AG09309 (cell line): ENCODE measurements at places on chromosomes 2 and 18.

DNA sequence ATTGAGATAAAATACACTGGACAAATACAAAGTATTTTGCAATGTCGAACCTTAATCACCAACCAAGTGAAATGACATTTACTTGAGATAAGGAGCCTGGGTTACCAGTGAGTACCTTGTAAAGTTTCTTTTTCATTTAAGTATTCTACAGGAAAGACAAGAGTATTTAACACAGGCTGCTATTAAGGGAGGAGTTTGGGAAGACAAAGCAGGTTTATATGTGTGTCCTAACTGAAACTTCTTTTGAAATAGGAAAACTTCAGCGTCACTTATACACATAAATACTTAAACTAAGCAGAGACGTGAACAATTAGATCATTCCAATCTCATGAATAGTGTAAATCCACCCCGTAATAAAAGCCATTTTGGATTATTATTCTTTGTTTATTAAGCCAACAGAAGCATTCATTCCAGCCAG lies 126.7 kb upstream of the CYP26B1 start:
- DNase-seq, result no peak

GRCh38 chr18:60110836-60111235 lies 211.0 kb downstream of the PMAIP1 start:
- no peak for DNase-seq

DNA sequence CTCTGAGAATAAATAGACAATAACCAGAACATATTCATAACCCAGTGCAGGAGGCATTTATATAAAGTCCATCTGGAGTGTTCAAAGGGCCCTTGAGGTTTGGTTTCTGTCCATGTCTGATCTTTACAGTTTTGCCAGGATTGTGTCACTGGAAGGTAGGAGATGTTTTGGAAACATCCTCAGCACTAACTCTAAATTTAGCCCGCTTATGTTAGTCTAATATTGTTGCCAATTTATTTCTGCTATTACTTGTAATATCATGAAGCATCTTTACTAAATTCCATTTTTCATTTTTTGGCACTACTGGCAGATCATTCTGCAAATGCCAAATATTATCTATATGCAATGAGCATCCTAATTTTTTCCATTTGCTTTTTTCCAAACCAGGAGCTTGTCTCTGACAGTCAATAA lies 22.4 kb upstream of the REV1 start:
- DNase-seq, result no peak

DNA sequence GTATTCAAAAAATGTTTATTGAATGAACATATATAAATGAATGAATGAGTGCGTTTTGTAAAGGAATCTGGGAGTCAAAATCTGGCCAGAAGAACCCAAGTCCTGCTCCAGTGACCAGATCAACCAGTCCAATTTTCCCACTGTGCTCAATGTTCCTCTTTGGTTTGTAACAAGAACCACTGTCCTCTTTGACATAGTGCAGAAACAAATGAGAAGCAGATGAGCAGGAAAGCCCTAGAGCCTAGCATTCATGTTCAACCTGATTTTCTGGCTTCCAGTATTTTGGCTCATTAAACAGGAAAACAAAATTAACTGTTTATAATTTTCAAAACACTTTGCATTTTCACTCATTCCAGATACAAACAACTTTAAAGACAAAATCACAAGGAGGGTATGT lies 23.2 kb downstream of the FAM124B start:
- DNase-seq, result no peak

- DNase-seq, result no peak
These were observed 331.6 kb downstream of the DYSF start for GRCh38 chr2:71784734-71785511.

GRCh38 chr2:9543557-9543956 lies 12.1 kb downstream of the ADAM17 start:
- DNase-seq, result no peak

DNA sequence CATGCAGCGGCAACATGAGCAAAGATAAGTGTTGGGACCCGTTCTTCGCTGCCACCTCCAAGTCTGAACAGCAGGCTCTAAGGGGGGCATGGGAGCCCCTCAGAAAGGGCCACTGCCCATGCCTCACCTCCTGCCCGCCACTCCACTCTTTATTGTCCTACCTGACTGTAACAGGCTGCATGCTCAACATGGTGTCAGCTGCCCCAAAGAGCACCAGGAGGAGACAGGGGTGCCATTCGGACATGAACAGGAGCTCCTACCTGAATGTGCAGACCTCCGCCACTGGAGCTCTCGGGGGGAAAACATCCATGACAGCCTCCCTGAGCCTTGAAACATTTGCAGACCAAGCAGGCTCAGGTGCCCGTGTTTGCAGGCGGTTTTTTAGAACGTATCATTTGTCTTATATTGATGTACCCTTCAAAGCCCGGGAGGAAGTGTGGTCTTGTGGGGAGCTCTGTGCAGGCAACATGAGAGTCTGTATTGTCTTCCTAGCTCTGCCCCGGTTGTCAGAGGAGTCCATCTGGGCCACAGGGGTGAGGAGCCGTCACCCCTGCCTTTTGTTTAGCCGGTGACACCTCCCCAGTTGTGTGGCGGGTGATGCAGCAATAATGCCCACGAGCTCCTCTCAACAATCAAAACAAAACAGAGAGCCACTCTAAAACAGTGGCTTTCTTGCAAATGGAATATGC lies 35.1 kb upstream of the CD8A start:
- DNase-seq, result no peak

GRCh38 chr18:56747032-56747658 lies 96.0 kb downstream of the WDR7 start:
- DNase-seq, result no peak

DNA sequence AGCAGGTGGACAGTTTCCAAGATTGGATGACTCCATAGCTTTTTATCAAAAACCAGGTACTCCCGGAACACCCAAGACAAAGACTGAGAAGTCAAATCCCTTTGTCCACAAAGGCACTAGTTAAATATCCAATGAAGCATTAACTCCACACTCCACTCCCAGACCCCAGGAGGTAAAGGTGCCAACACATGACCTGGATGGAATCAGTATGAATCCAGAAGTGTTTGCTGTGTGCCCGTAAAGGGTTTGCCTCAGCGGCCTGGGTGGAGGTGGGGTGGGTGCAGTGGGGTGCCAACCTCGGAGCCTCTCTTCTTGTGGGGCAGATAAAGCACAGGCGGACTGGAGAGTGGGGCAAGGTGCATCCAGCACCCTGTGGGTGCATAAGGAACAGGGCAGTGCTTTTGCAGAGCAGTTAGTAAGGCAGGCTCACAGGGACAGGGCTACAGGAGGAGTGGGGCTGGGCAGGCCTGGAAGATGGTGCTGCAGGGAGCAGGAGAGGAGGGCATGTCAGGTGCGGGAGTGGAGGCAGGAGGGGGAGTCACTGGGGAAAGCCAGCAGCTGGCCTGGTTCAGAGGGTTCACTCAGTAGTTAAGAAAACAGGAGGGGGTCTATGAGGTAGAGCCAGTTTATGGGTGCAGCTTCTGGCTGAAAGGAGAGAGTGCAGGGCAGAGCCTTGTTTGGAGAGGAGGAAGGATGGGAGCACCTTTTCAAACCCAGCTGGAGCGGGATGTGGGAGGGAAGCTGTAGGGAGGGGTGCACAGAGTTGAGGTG lies 208.4 kb upstream of the SMAD2 start:
- DNase-seq, result no peak

DNA sequence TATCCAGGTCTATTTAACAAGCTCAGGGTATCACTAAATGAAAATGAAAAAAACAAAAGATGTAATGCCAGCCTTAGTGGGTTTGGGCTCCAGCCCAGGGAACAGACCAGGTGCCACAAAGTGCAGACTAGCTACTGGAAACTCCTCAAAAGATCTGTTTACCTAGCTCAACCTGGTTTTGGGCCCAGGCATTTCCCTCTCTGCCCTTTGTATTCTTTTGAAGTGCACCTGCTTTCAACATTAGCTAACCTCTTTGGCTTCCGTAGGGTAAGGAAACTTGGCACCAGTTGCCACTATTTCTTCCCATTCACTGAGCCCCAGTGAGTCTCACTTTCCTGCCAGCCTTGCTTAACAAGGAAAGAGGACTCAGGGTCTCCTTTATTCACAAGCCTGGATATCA lies 123.6 kb upstream of the CDCA7 start:
- no peak for DNase-seq

DNA sequence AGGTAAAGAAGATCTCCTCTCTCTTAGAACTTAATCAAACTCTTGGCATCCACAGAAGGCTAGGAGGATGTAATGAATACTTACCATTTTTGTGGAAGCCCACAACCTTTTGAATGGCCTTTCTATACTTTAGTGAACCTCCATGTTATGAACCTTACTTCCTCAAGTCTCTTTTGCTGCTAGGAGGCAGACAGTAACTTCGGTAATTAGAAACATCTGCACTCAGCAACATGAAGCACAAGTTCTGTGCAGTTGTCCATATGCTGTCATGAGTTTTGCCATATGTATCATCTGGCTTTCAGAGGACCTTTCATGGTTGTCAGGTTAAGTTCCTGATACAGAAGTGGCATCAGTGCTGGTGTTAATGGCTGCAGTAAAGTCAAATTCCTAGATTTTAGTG lies 50.4 kb downstream of the PDK1 start:
- DNase-seq, result peak; percentile 13

- DNase-seq, result no peak
These were observed 64.7 kb downstream of the EMILIN2 start for GRCh38 chr18:2911533-2911932.

GRCh38 chr2:11292464-11293255 lies 51.8 kb downstream of the ROCK2 start:
- peak; percentile 78 for DNase-seq

DNA sequence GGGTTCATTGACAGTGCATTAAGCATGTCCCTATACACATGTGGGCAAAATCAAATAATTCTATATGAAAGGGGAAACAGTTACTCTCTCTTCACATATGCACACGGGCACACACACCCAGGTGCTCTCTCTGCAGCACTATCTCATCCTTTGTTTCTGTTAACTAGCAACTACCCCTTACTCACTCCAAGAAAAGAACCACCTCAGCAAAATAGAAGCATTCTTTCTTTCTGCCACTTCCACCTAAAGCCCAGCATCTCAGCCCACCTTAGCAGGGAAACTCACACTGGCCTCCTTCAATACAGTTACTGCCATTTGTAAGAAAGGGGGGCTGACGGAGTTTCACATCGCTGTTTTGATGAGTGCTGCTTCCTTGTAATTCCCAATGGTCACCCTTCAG lies 216.3 kb upstream of the ID2 start:
- DNase-seq, result no peak

- DNase-seq, result no peak
These were observed 54.6 kb upstream of the TXNDC2 start for GRCh38 chr18:9831036-9831722.

DNA sequence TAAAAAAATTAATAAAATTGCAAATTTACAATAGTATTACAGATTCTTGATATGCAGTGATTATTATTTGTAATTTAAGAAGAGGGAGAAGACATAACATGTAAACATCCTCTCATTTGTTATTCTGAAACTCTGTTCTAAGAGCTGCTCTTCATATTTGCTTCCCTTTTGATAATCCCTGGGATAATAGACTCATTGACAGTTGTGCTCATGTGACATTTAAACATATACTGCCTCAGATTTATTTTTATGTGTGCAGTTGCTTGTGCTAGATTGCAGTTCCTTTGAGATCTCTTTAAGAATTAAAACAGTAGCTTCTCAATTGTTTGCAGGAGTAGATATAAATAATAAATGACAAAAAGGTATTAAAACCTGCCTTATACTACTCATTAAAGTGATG lies 605.1 kb upstream of the CNTNAP5 start:
- no peak for DNase-seq

- DNase-seq, result no peak
These were observed 721.9 kb upstream of the ACVR2A start for GRCh38 chr2:147122944-147123343.

DNA sequence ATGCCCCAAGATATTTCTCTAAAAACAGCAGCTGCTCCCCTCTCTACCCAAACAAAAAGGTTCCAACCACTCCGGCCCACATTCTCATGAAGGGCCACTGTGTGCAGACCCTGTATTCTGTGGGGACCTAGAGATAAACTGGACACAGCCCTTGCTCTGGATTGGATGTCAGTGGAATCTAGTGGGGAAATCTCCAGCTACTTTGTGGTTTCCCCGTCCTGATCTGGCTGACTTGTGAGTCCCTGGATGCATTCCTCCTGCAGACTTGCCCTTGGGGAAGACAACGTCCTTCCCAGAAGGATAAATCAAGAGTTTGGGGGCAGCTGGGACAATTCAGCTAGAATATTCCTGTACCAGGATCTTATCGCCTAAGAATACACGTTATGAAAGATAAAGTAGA lies 151.1 kb downstream of the FSHR start:
- no peak for DNase-seq

DNA sequence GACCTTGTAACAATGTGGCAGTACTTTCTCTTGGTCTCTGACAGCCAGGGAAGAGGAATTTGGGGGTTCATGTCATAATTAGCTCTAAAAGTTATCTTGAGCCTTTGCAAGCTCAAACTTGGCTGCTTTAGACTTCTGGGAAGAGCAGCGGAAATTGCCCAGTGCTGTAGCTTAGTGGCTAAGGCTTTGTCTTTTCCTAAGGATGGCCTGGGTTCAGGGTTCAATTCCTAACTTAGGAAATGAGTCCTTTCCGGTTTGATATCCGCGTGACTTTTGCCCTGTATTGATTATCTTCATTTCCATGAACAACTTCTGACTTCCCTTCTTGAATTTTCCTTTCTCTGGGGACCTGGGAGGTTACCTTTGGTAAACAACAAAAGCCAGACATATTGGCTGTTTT lies 961.0 kb downstream of the CNTNAP5 start:
- no peak for DNase-seq

DNA sequence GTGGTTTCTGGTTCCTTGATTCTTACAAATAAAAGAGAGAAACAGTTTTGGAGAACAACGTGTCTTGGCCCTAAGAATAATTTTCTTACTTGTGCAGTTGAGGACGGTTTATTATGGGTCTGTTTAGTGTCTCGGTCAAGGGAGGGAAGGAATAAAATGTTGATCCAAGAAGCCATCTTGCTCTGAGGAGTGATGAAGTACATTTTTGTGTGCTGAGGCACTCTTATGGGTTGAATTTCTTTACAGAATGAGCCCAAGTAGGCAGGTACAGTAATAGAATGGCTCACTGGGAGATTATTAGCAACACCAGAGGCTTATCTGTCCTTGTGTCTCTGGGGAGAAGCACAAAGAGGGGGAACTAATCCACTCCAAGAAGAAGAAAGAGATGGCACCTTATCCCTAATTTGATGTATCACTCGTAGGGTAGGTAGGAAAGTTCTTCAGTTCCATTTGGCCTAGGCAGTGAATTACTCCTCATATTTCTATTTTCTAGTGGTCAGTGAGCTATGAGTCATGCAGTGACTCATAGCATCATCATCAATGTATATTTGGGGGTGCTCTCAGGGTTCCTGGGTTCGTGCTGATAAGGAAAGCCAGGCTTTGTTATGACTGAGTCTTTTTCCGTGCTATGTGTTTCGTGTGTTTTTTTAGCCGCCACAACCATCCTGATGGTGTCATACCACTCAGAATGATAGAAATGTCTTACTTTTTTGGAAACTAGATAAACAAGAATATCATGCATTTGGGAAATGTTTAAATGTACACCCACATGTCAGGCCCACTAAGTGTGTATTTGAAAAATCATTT lies 250.1 kb upstream of the CTAGE1 start:
- peak; percentile 73 for DNase-seq

GRCh38 chr2:126788652-126789051 lies 110.0 kb upstream of the TEX51 start:
- no peak for DNase-seq
